ENCODE measurements at places on chromosomes 5 and 9.

- no peak for ATAC-seq
These were observed 201.7 kb upstream of the ACTBL2 start for GRCh38 chr5:57684299-57684702.

- ATAC-seq = no peak
These were observed 348.0 kb upstream of the RFX3 start for GRCh38 chr9:3873818-3874217.

GRCh38 chr5:33439905-33440481 is 772 bp upstream of the TARS1 start:
- ATAC-seq = no peak

- no peak for ATAC-seq
These were observed 265.3 kb downstream of the TRIM32 start for GRCh38 chr9:116952436-116952810.

DNA sequence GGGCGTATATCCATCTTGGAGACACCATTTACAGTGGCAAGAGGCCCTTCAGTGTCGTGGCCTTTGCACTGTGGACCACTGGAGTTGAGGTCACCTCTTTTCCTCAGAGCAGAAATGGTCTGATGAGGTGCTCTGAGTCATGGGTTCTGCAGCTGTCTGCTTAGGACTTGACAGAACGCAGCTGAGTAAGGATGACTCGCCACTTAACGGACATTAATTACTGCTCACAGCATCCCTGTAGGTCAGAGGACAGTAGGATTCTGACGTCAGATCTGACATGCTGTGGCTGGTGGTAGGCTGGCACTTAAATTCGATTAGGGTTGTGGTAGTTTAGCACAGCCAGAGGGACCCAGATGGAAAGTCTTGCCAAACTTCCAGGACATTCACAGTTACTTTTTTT is 479.4 kb downstream of the DMAC1 start:
- ATAC-seq = no peak

GRCh38 chr5:155485386-155485785 is 471.8 kb downstream of the KIF4B start:
- no peak for ATAC-seq
